Retina (tissue), 1 donor: ENCODE measurements at places on chromosomes 2 and 18.

DNA sequence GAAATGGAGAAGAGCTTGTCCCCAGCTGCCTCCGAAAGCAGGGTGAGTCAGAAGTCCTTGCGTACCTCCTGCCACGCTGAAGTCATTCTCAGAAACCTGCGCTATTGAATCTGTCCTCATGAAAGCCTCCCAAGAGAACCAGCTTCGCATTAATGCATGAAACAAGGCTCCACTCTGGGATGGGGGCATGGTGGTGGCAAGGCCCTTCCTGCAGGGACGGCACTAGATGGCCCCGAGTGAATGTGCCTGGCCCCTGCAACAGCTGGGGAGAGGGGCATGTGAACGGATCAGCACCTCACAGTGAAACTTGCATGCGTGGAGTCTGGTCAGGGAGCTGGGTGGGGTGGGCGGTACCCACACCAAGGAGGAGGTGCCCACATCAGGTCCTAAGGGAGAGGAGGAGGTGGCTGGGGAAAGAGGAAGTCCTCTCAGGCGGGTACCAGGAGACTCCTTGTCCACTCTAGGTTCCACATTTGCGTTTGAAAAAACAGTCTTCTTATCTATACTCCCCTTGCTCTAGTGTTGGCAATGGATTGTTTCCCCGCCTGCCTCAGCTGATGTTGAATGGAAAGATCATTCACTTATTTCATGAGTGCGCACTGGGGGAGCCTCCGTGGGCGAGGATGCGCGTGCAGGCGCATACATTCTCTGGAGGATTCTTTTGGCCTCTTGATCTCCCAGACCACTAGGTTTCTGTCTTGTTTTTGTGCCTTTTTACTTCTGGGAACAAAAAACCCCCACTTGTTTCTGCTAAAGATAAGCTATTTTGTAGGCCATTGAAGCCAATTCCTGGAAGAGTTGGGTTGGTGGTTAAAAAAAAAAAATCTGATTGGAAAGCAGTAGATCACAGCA lies 104.7 kb downstream of the KLHL29 start:
- no peak for DNase-seq

- no peak for DNase-seq
Observed at GRCh38 chr2:64244037-64244416, 99.8 kb upstream of the PELI1 start.

DNA sequence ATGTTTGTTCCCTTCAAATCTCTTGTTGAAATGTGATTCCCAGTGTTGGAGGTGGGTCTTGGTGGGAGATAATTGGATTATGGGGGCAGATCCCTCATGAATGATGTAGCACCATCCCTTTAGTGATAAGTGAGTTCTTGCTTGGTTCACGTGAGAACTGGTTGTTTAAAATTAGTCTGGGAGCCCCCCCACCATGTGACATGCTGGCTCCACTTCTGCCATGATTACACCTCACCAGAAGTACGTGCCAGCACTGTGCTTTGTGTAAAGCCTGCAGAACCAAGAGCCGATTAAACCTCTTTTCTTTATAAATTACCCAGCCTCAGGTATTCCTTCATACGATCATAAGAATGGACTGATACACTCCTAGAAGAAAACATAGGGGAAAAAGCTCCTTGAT lies 10.1 kb downstream of the ABI2 start:
- no peak for DNase-seq

- DNase-seq, result no peak
Observed at GRCh38 chr2:179435000-179435399, 170.4 kb upstream of the SESTD1 start.

DNA sequence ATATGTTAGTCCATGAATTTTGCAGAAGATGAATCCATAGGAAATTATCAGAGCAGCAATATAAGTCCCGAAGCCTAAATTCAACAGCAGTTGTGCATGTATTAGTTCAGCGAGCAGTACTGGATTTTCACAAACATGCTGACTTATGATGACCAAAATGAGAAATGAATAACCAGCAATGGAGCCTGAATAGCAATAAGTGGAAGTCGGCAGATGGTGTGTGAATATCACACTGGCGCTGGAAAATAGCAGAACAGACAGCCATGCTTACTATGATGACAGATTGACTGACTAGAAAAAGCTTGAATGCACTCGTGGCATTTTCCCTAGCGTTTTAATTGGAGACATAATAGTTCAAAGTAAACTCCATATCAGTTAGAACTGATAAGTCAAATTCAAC lies 1114.5 kb downstream of the DSC3 start:
- no peak for DNase-seq

- no peak for DNase-seq
Observed at GRCh38 chr2:13607139-13607538, 890.4 kb downstream of the TRIB2 start.

DNA sequence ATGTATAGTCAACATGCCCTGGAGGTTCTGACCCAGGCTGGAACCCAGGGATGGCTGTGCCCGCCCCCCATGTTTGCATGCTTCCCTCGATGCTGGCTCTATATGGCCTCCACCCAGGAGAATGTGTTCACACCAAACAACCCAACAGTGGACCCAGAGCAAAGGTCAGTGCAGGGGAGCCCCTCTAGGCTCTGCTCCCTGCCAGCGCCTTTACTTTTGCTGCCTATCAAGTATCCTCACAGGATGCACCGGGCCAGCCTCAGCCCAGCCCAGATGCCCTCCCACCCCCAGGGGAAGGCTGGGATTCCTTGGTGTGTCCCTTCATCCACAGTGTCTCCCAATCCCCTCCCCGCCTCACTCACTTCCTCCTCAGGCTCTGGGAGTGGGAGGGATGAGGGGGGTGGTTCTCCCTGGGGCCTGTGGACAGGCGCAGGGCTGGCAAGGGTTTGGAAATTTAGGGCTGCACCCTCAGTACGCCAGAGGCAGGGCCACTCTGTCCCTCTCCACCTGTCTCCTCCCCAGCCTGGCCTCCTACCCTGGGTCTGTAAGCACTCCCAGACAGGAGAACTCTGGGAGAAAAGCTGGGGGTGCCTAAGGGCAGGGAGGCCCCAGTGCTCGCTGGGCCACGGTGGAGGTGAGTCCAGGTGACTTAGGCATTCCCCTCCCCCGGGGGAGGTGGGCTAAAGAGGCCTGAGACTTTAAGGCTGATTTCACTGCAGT lies 2.3 kb downstream of the ATP6V1B1 start:
- peak; percentile 29 for DNase-seq

- no peak for DNase-seq
Observed at GRCh38 chr2:217553202-217553601, 449.6 kb downstream of the TNS1 start.

GRCh38 chr2:96842600-96842999 lies 1.2 kb downstream of the ANKRD23 start:
- DNase-seq, result no peak

- DNase-seq, result no peak
Observed at GRCh38 chr2:6913415-6914157, 3.6 kb upstream of the RNF144A start.

GRCh38 chr2:180652794-180653193 lies 327.6 kb upstream of the UBE2E3 start:
- DNase-seq, result no peak

- DNase-seq, result peak; percentile 19
Observed at GRCh38 chr2:49687918-49688317, 533.6 kb upstream of the FSHR start.

GRCh38 chr2:183010112-183010511 lies 28.1 kb downstream of the NCKAP1 start:
- DNase-seq, result peak; percentile 6

GRCh38 chr2:166487171-166487570 lies 6.9 kb downstream of the SCN7A start:
- DNase-seq, result no peak

GRCh38 chr2:12059616-12060441 lies 313.4 kb downstream of the LPIN1 start:
- DNase-seq, result peak; percentile 22

DNA sequence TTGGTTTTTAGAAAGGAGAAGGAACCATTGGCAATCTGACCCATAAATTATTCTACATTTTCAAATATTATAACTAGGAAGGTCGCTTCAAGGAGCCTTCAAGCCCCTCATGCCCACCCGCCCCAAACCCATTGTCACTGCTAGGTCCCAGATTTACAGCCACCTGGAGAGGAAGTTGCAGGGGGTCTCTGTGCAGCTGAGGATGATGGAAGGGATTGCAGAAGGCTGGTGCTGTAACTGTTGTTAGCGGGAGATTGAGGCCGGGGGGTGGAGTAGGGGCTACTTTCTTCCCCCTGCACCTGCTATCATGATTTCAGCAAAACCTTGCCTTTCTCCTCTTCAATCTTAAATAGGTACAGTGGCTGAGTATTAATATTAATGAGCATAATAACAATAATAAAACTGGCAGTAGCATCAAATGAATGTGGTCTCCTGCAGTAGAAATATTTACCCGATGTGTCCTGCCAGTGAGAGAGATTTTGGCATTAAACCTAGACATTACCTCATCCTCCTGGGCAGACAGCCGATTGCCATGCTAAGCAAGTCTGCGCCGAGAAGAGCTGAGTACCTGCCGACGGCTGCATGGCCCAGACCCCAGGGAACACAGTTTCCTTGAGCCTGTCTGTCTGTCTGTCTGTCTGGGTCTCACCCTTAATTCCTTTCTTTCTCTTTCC lies 225.4 kb downstream of the FAM210A start:
- DNase-seq, result no peak

DNA sequence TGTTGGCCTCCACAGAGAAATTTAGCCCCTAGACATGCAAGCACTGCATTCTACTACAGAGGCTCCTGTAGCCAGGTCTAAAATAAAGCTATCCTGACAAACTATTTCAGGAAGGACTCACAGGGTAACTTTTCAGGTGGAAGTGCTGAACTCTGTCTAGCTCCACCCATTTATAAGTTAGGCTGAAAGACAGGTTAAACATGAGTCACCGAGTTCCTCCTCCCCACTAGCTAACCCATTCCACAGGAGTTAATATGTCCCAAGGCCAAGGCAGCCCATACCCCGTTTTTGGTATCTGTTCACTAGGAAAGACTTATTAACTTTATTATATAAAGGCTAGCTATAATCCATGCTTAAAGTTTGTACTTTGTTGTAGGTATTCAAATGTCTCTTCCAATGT lies 3.5 kb downstream of the CWC22 start:
- DNase-seq, result no peak

DNA sequence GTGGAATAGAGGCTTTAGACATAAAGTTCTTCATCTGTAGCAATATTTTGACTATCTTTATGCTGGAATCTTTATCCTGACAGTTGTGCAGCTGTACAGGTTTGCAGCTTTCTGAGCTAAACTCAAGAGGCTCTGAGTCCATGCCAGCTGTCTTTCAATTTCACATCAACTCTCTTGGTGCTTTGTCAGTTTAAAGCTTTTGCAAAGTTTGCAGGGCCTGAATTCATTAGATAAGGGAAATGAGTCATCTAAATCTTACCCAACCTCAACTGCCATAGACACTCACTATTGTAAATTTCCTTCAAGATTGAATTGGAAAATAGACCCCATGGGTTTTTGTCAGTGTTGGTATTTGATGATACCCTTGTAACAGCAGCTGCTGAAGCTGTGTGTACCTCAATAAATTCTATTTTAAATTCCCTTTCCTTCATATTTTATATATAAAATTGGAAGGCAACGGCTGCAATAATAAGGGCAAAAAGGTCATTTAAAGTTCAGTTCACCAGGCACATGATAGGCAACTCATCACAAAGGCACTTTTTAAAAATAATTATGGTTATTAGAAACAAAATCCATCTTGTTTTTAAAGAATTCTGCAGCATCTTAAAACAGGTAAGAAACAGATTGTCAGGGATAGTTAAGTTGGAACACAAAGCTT lies 169.9 kb upstream of the SLC39A10 start:
- no peak for DNase-seq
